SHP77 treated with DMSO at 0.1 percent for 48 hours (cell line): ENCODE measurements at places on chromosomes 2 and 18.

GRCh38 chr2:190717764-190718651, 69.1 kb downstream of the NAB1 start:
- DNase-seq: peak; percentile 56

- DNase-seq: no peak
Observed at GRCh38 chr18:66894851-66895250, 291.0 kb upstream of the CDH19 start.

GRCh38 chr2:118013221-118013723, 598 bp downstream of the CCDC93 start:
- no peak for DNase-seq

DNA sequence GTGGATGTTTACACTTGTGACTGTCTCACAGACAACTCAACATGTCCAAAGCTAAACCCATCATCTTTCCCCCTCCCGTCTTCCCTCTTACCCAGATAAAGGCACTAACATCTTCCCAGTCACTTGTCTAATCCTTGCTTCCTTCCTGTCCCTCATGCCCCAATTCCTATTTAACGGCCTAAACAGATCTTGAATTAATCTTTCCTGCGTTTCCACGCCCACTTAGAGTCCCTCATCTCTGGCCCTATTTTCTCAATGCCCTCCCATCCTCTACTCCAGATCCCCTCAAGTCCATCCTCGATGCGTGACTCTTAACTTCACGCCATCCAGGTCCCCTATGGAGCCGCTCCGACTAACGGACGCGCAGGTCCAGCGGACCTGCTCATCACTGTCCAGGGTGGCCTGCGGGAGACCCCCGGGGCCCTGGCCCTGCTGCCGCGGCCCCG, 682 bp upstream of the SCLY start:
- no peak for DNase-seq

DNA sequence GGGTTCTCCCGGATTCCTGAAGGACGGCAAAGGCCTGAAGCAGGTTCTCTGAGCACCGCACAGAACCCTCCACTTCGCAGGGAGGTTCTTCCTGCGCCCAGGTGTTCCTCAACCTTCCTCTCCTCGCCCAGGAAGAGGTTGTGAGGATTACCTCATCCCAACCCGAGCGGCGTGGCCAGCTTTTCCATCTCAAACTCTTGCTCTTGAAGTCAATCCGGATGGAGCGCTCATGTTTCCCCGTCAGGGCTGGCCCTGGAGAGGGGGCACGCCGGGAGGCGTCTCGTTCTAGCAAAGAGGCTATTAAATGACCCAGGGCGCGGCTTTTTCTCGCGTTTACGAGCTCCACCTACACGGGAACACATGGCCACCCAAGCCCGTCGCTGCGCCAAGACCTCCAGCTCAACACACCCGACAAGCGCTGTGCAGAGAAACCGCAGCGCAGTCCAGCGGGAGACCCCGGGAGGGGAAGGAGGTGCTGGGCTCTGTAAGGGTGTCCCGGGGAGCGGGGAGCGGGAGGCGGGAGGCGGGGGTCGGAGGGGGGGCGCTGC, 540 bp upstream of the RAB10 start:
- DNase-seq: peak; percentile 90

- DNase-seq: no peak
Observed at GRCh38 chr18:11960743-11961380, 20.4 kb upstream of the IMPA2 start.

- DNase-seq: no peak
Observed at GRCh38 chr2:3040496-3041140, 337.0 kb downstream of the EIPR1 start.

- no peak for DNase-seq
Observed at GRCh38 chr18:10585260-10585659, 59.4 kb downstream of the NAPG start.

DNA sequence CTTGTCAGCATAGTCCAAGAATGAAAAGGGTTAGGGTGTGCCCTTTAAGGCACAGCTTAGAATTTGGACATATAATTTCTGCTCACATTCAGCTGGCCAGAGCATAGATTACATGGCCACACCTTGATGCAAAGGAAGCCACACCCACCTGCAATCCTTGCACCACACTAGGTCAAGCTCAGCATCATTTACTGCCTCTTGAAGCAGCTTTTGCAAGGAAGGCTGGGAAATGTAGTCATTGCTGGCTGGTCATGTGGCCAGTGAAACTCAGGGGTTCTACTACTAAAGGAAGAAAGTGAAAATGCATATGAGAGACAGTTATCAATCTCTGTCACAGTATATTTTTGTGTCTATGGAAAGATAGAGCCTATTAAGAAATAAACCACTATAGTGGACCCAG, 159.3 kb downstream of the GFPT1 start:
- no peak for DNase-seq

DNA sequence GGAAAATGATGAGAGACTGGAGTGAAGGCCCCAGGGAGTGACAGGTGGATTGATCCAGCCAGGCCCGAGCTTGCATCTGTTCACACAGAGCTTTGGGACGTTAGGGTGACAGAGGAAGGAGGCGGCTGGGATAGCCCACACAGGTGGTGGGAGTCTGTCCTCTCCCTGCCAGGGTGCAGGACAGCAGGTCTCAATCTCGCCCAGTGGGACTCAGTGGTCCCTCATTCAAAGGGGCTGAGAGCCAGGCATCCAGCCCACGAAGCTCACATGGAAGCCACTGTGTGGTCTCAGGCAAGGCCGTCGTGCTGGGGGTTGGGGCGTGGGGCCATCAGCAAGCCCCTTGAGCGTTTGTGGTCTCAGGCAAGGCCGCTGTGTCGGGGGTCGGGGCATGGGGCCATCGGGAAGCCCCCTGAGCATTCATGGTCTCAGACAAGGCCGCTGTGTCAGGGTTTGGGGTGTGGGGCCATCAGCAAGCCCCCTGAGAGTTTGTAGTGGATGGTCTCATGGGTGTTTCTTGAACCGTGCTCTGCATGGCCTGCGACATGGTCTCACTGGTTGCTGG, 8.3 kb downstream of the KCNG2 start:
- no peak for DNase-seq

- DNase-seq: no peak
Observed at GRCh38 chr2:43220229-43220751, 6.1 kb downstream of the ZFP36L2 start.

DNA sequence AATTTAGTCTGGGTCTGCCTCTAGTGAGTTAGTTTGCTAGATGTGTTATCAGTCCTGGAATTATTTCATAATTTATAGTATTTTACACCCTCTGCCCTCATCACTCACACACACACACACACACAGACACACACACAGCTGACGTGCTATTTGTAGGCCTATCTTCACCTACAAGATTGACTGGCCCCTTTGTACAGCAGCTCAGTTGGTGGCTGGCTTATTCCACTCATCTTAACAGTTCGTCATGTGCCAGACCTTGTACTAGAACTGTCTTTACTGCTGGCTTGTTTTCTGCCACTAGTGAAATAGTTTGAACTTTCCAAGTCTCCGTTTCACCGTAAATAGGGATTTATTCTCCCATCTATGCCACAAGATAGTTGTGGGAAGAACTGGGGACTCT, 21.3 kb downstream of the CENPO start:
- no peak for DNase-seq

DNA sequence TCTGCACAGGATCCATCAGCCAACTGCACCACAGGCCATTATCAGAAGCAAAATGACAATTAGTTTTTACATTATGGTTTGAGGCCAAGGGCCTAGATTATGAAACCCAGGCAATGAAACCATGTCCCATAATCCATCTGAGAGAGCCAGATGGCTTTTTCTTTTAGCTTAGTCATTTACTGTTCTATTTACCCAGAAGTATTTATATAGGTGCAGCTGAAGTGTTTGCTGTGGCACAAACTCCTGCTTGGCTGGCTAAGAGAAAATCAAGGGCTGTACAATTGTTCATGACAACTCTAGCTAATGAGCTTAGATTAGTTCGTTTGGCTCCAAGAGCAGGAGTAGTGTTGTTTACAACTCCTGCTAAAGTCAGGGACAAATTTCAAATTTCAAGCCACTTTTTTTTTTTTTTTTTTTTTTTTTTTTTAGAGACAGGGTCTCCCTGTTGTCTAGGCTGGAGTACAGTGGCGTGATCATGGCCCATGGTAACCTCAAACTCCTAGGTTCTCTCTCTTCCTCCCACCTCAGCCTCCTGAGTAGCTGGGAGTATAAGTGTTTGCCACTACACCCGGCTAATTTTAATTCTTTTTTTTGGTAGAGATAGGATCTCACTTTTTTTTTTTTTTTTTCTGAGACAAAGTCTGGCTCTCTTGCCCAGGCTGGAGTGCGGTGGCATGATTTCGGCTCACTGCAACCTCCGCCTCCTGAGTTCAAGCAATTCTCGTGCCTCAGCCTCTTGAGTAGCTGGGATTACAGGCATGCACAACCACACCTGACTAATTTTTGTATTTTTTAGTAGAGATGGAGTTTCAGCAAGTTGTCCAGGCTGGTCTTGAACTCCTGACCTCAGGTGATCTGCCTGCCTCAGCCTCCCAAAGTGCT, 18.4 kb upstream of the REV1 start:
- peak; percentile 87 for DNase-seq

- no peak for DNase-seq
Observed at GRCh38 chr2:102041351-102041750, 49.6 kb downstream of the IL1R2 start.

DNA sequence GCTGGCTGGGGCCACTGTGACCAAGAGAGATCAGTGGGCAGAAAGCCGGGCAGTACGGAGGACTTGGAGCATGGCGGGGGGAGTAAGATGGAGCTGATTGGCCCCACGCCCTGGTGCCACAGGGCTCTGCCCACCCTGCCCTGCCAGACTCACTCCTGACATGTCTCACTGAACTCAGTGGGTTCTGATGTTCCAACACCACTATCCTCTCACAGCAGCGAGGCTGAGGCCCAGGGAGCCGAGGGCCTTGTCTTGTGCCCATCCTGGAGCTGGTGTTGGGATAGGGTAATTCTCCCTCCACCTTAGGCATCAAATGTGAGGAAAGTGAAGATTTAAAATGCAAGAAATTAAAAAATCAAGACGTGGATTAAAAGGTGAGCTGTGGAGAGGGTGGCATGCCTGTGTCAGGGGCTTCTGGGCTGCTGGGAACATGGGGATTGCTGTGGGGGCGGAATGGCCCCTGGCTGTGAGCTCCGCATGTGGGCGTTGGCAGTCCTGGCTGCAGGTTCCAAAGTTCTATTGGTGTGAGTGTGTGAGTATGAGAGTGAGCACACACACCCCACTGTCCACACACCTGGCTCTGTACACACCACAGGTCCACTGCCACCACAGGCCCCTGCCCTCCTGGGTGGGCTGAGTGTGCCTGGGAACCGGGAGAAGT, 283.5 kb upstream of the HS6ST1 start:
- DNase-seq: no peak

GRCh38 chr2:69998761-69999160, 37.3 kb upstream of the ASPRV1 start:
- no peak for DNase-seq
